ENCODE measurements at places on chromosomes 3 and 15.
A peak's percentile ranks its signal among the peaks of the same experiment; 100 is the strongest.

GRCh38 chr3:153113541-153113940 is 48.5 kb upstream of the RAP2B start:
- DNase-seq, result no peak

DNA sequence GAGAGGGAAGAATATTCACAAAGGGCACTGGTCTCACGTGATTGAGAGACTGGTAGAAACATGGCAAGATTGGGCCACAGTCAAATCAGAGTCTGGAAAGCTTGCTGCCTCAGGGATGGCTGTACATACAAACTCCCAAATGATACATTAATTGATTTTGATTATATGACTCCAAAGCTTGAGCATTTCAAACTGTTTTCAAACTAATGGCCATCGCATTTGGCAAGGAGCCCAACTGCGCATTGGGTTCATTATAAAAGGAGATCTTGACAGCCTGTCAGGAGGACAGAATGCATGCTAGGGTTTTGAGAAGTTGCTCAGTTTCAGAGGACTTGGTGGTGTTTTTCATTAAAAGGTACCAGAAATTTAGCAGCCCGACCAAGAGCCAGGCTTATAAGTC is 117.7 kb downstream of the PTPRG start:
- no peak for DNase-seq

- peak; percentile 69 for DNase-seq
These were observed 42.1 kb upstream of the ACTC1 start for GRCh38 chr15:34837246-34838016.

DNA sequence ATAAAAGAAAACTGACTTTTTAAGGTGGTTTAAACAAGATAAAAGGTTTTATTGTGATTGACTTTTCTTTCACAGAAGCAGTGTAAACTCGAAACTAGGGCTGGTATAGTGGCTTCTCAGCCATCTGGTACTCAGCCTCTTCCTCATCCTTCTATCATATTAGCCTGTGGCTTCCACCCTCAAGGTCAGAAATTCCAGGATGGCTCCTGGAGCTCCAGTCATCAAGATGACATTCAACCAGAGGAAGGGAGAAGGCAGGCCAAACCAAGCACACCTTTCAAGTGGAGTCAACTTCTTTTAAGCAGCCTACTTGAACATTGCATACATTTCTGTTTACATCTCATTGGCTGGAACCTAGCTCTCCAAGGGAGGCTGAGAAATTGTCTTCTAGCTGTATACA is 1.3 kb upstream of the MESD start:
- DNase-seq, result peak; percentile 17

GRCh38 chr3:179415377-179415776 is 35.9 kb downstream of the GNB4 start:
- DNase-seq, result no peak

Measured in fibroblast of skin of abdomen (primary cell).